ENCODE measurements at places on chromosomes 2 and 18. TPM values are rescaled to one million over a fixed set of nuclear protein-coding genes. Genes with fewer than 3 reads are reported as not detected.

FZD7 gene
- 2.0 TPM for total RNA-seq

HOXD9 gene
- total RNA-seq = 3.3 TPM

LDAH gene
- total RNA-seq = 23.4 TPM

RASGRP3 gene
- total RNA-seq = 68.1 TPM

ABCB11 gene
- not detected for total RNA-seq

TBR1 gene
- total RNA-seq = not detected

GALR1 gene
- not detected for total RNA-seq

UGT1A3 gene
- total RNA-seq = not detected

SERPINB4 gene
- not detected for total RNA-seq

FSIP2 gene
- total RNA-seq = 0.34 TPM

CTLA4 gene
- 8.9 TPM for total RNA-seq

KIF3C gene
- 6.5 TPM for total RNA-seq

LONRF2 gene
- 2.3 TPM for total RNA-seq

DHRS9 gene
- 6.8 TPM for total RNA-seq

RESP18 gene
- 0.83 TPM for total RNA-seq

GALNT3 gene
- total RNA-seq = 25.1 TPM

ALKAL2 gene
- 15.5 TPM for total RNA-seq

DYNAP gene
- 0.63 TPM for total RNA-seq

ICOS gene
- total RNA-seq = 4.1 TPM

PGAP1 gene
- total RNA-seq = 7.9 TPM

GDF7 gene
- total RNA-seq = 1.9 TPM

CRACDL gene
- 1.4 TPM for total RNA-seq

OXER1 gene
- total RNA-seq = 3.2 TPM

GNLY gene
- total RNA-seq = 29.7 TPM

NYAP2 gene
- total RNA-seq = 0.33 TPM

RAPGEF4 gene
- total RNA-seq = 2.0 TPM

MSH2 gene
- 19.4 TPM for total RNA-seq

COBLL1 gene
- 45.0 TPM for total RNA-seq

TMEM200C gene
- total RNA-seq = 1.8 TPM

NETO1 gene
- total RNA-seq = 17.1 TPM

FER1L5 gene
- total RNA-seq = not detected

SLC16A14 gene
- total RNA-seq = 8.0 TPM

DCDC2C gene
- total RNA-seq = not detected

SAG gene
- total RNA-seq = not detected

CCDC74B gene
- total RNA-seq = not detected

FMNL2 gene
- 46.8 TPM for total RNA-seq

HES6 gene
- total RNA-seq = 8.1 TPM

MPV17 gene
- total RNA-seq = 72.0 TPM

TTL gene
- 24.5 TPM for total RNA-seq

ANO7 gene
- total RNA-seq = 3.5 TPM

AQP12A gene
- total RNA-seq = not detected

TMEM247 gene
- not detected for total RNA-seq

FAP gene
- 1.5 TPM for total RNA-seq

CIB4 gene
- total RNA-seq = not detected

EFHD1 gene
- total RNA-seq = 69.7 TPM

HOXD12 gene
- total RNA-seq = not detected

TMEM150A gene
- 11.4 TPM for total RNA-seq

UGT1A10 gene
- total RNA-seq = not detected

POTEE gene
- total RNA-seq = 0.15 TPM

MCFD2 gene
- total RNA-seq = 112 TPM

HJURP gene
- total RNA-seq = 7.4 TPM

DNER gene
- 0.26 TPM for total RNA-seq

PROKR1 gene
- 0.09 TPM for total RNA-seq

ICA1L gene
- total RNA-seq = 1.2 TPM

ANKRD44 gene
- 108 TPM for total RNA-seq

CHRNA1 gene
- not detected for total RNA-seq

All from spleen (tissue), 13 donors.